ENCODE measurements at places on chromosomes 7 and 10. TPM values are rescaled to one million over a fixed set of nuclear protein-coding genes. Genes with fewer than 3 reads are reported as not detected.

BEND7 gene
- 7.5 TPM for polyA plus RNA-seq

STN1 gene
- polyA plus RNA-seq, result 15.8 TPM

ANKRD1 gene
- polyA plus RNA-seq, result 54.9 TPM

CHCHD2 gene
- 257 TPM for polyA plus RNA-seq

GRCh38 chr10:11757454-11757820 lies 15.3 kb downstream of the ECHDC3 start:
- DNase-seq, result peak; percentile 52

DNA sequence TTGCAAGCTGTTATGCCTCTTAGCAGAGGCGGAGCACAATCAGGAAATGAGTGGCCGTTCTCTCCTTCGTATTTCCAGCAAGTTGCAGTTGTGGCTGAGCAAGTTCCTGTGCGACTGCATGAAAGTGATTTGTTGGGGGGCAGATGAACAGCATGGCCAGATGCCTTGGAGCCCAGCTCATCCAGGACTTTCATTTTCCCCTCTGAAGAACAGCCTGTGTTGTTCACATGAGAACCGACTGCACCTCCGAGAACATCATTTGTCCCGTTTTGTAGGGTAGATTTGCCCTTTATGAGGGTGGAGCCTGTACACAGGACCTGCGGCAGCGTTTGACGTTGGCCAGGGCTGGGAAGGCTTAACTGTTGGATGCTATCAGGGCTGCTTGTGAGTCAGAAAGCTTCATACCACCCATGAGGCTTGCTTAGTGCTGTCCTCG lies 4.4 kb downstream of the BAG3 start:
- no peak for DNase-seq

- DNase-seq, result no peak
Measured at GRCh38 chr10:14742382-14742781, 32.3 kb downstream of the FAM107B start.

DNA sequence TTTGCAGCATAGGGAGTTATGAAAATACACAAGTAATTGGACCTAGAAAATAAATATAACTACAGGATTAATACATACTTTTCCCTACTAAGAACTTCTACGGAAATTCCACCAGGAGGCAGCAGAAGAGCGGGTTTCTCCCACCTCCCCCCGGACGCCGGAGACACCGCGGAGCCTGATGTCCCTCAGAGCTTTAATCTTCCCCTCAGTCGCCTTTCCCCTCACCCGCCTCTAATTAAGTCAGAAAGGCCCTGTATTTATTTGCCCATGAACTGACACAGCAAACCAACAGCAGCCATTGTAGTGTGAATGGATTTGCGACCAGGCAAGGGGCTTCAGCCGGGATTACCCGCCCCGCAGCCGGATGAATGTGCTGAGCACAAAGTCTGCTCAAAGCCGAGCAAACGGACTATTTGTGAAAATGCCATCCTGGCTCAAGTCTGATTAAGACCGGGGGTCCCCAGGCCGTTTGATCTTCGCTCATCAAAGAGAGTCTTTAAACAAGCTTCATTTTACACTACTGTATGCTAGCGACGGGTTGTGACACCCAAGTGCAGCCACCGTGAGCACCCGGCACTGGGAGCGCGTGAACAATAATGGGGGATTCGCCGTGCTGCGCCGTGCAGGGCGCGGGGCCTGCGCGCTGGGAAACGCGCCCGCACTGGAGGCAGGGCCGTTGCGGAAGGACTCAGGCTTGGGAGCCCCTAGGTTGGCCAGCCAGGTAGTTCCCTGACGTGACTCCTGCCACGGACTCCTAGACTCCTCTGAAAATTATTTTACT lies 5.6 kb upstream of the DKK1 start:
- peak; percentile 73 for DNase-seq

DNA sequence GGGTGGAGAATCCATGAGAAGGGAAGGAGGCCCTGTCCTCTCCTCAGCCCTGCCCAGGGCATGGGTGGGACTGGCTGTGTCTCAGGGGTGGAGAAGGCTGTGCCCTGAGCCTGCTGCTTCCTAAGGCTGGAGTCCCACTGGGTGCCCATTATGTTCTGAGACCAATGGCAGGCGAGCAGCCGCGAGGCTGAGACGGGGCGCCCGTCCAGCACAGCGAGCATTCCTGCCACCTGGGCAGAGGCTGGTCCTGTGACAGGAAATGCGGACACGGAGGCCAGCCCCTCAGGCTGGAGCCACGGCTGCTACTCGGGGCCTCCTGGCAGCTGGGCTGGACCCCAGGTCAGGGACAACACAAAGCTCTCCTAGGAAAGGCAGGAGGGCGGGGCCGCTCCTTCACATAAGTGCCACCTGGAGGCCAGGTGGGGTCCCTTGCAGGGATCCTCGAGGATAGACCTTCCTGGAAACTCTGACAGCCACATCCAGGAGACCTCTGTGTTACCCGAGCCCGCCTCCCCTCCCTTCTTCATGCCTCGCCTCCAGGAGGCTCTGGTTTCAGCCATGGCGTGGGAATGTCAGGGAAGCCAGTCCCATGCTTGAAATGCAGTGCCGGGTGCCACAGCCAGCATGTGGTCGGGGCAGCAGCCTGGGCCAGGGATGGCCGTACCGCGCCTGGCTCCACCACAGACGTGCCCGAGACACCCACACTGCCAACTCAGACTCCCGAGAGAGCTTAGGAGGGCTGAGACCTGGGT lies 173.9 kb downstream of the USP6NL start:
- DNase-seq, result no peak

- no peak for DNase-seq
Measured at GRCh38 chr7:131829947-131830558, 273.6 kb upstream of the PODXL start.

DNA sequence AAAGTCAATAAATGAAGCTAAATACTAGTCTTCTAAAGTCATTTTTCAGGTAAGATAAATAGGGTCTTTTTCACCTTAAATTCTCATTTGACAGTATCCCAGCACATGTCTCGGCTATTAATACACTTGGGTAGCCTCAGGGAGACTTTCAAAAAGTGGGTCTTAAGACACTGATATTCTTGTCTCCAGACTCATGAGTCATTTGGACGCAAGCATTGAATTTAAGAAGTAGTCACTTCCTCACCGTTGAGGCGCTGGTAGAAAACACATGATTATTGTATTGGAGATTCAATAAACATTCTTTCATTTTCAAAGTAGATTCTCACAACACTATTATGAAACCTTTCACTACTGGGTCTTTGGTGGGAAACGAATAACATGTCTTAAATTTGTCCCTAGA lies 108.9 kb upstream of the SP8 start:
- DNase-seq, result no peak

DNA sequence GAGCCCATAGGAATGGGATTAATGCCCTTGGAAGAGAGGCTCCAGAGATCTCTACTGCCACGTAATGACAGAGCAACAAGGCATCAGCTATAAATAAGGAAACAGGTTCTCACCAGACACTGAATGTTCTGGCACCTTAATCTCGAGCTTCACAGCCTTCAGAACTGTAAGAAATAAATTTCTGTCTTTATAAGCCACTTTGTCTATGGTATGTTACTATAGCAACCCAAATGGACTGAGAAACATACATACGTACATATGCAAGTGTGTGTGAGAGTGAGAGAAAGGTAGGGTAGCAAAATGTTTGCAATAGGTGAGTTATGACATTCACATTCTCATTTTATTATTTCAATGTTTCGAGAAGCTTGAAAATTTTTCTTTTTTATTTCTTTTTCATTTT lies 22.1 kb upstream of the HTR5A start:
- DNase-seq, result no peak

DNA sequence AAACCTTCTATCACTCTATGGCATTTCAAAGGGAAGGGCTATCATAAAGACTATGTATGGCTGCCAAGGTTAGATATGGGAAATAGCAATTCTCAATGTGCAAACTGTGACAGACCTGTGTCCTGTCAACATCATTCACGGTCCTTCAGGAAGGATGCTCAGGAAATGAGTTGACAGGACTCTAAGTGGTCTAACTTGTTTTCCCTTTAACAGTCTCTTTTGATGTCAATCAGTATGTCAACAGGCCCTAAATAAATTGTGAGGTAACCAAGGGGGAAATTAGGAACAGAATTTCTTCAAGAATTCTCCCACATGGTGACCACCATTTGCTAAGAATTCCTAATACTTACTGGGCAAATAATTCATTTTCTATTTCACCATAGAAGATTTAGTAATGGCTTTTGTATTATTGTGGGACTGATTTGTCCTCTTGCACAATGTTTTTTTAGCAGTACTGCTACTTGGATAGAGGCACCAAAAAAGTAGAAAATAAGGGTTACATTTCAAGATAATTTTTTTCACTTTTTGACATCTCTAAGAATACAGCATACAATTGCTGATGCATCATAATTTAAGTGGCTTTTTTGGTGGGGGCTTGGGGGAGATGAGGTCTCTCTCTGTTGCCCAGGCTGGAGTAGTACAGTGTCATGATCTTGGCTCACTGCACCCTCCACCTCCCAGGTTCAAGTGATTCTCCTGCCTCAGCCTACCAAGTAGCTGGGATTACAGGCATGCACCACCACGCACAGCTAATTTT lies 275.8 kb downstream of the CACNA2D1 start:
- DNase-seq, result no peak

GRCh38 chr7:43634384-43634783 lies 51.5 kb downstream of the STK17A start:
- no peak for DNase-seq

- DNase-seq, result no peak
Measured at GRCh38 chr10:86343761-86344160, 22.8 kb downstream of the GRID1 start.
